Stimulated activated CD4-positive, alpha-beta T cell treated with anti-CD3 and anti-CD28 coated beads, TNF-alpha, amount 100 ng/mL, for 4 hours (primary cell): ENCODE measurements at places on chromosomes 7 and 10.

DNA sequence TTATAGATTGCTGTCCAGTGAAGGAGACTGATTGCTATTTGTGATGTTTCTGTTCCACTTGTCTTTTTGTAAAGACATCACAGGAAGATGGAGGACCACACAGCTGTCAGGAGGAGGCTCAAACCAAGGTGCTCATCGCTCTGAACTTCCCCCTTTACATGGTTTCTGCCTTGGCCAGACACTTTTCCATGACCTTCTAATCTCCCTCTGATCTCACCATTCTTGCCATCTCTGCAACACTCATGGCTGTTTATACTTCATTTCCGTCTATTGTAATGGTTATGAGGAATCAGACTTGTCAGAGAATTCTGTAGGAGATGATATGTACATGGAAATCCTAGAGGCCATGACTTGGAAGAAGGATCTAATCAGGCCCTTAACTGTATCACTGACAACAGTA, 1.7 kb upstream of the TAS2R5 start:
- no peak for DNase-seq

DNA sequence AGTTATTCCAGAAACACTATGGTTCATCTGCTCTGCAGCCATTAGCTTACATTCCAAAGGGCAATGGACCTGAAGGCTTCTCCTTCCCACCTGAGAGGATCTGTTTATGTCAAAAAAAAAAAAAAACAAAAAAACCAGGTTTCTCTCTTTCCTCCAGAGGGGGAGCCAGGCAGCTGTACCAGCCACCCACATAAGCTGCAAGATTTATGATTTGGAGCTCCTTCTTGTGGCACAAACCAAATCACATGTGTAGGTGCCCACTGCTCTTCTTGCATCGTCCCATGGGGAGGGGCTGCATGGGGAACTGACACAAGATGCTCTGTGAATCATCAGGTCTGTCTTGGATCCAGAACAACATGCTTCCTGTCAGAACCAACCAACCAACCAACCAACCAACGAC, 231.6 kb upstream of the IGFBP3 start:
- DNase-seq: no peak

GRCh38 chr10:69494626-69495558, 43.6 kb downstream of the TSPAN15 start:
- no peak for DNase-seq

GRCh38 chr10:74333174-74333573, 182.2 kb downstream of the ADK start:
- no peak for DNase-seq

- DNase-seq: no peak
These were observed 21.3 kb downstream of the SRPK2 start for GRCh38 chr7:105367458-105367857.

DNA sequence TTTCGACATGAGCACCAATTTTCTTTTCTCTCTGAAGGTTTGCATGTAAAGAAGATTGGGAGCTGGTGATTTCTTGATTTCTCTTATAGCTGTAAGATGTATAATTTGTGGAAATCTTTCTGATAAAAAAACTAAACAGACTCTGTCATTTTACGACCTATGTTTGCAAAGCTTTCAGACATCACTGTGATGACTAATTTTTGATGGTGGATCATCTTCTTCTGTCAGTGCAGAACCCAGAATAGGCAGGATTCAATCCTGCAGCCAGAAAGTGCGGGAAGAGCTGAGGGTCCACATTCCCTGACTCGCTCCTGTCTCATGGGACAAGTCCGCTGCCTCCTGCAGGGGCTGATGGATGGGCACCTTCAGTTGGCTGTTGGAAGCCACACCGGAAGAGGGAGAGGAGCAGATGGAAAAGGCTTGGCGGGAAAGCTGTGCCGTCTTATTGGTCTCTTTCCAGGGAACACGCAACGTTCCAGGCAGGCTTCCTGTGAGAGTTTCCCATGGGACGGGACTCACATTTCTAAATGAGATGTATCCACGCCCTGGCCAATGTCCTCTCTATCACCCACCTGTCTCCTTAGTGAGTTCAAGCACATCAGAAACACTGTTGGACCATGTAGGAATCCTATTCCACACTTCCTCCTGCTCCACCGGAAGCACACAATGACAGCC, 186.9 kb downstream of the PRPF18 start:
- no peak for DNase-seq

- DNase-seq: no peak
These were observed 110.4 kb downstream of the GLI3 start for GRCh38 chr7:42126475-42127231.

DNA sequence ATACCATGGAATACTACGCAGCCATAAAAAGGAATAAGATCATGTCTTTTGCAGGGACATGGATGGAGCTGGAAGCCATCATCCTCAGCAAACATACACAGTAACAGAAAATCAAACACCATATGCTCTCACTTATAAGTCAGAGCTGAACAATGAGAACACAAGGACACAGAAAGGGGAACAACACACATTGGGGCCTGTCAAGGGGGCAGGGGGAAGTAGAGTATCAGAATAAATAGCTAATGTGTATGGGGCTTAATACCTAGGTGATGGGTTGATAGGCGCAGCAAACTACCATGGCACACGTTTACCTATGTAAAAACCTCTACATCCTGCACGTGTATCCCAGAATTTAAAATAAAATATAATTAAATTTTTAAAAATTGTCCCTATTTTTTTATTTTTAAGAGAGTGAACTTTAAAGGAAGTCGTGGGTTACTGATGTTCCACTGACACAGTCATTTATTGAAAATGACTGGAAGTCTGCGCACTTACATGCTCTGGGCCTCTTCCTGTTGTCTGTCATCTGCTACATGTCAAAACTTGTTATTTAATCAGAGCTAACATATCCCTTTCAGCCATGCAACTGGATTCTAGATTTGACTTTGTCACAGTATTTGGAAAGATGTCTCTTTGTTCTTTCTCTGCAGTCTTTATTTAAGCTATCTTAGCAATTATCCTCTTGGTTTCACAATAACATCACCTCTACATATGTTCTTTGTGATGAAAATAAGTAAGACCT, 73.7 kb upstream of the ABCB5 start:
- DNase-seq: no peak

DNA sequence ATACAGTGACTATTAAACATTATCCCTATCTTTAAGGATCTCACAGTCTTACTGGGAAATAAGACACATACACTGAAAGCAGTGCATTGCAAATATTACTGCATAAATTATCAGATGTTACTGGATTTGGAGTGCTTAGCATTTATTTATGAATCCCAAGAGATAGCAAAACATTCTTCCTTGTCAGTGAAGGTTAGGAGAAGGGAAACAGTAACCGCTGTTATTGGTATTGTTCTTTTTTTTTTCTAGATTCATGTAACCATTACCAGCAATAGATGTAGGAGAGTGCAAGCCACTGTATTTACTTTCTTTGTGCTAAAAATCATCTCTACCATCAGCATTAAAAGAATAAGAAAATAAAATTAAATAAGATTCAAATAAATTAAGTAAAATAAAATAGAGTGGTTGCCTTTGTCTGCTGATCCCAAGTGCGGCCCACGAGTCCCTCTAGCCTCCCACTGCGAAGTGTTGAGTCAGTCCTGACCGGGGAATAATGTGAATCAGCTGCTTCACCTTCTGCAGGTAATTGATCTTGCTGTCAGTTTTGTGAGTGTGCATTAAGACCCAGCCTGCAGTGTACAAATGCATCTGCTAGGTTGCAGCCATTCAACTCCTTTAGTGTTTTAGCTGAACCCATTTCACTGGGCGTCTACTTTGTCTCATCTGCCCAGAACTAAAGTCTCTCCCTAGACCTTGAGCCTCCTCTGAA, 1344.9 kb downstream of the GATA3 start:
- DNase-seq: no peak

- no peak for DNase-seq
These were observed 176.1 kb upstream of the TNS3 start for GRCh38 chr7:47757921-47758411.

- DNase-seq: no peak
These were observed 13.0 kb downstream of the DOCK1 start for GRCh38 chr10:126917975-126918908.

DNA sequence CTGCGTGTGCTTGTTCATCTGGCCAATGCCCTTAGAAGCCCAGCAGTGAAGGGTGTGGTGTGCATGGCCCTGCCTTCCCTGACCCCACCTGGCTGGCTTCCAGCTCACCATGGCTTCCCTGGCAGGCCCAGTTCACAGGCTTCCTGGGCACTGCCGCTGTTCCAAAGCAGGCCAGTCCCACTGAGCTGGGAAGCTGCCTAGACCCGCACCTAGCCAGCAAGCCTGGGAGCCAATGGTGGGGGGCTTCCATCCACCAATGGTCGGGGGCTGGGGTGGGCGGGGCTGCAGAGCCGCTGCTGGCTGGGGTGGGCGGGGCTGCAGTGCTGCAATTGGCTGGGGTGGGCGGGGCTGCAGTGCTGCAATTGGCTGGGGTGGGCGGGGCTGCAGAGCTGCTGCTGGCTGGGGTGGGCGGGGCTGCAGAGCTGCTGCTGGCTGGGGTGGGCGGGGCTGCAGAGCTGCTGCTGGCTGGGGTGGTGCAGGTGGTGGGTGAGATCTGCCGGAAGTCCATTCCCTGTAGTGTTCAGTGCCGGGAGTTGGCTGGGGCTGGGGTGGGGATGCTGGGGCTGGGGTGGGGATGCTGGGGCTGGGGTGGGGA, 12.4 kb downstream of the CALY start:
- DNase-seq: peak; percentile 43

- no peak for DNase-seq
These were observed 394.7 kb downstream of the TFEC start for GRCh38 chr7:115635876-115636275.

DNA sequence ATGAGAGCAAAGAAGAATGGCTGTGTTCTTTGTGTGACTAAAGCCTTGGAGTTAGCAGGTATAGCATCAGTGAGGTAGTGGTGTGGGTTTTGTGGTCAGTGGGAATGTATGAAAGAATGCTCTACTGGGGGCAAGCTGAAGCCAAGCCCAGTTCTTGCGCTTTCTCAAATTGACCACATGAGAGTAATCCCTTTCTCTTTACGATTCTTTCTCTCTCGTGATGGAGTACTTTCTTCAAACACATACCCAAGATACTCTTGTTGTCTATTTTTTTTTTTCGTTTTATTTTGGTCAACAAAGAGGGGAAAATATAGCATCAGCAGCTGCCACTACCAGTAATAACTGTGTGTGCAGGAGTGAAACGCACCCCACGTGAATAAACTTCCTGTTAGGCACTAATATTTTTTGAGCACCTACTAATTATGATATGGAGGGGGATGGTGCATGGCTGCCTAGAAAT, 8.4 kb upstream of the PANK1 start:
- DNase-seq: no peak

DNA sequence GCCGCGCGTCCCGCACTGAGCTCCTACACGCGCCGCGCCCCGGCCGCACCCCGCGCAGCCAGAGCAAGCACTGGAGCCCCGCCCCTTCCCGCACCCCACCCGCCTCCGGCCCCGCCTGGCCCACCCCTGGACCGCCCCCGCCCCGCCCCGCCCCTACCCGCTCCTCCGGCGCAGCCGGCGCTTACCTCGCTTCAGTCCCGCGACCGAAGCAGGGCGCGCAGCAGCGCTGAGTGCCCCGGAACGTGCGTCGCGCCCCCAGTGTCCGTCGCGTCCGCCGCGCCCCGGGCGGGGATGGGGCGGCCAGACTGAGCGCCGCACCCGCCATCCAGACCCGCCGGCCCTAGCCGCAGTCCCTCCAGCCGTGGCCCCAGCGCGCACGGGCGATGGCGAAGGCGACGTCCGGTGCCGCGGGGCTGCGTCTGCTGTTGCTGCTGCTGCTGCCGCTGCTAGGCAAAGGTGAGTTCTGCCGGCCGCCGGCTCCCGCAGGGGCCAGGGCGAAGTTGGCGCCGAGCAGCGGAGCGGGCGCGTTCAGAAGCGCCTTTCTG, at the start of gene RET:
Gene RET (plus strand): TSS at position 194 of the 545 bp plus-strand sequence. CDS start 190 bp downstream, at position 384.
- DNase-seq: no peak

DNA sequence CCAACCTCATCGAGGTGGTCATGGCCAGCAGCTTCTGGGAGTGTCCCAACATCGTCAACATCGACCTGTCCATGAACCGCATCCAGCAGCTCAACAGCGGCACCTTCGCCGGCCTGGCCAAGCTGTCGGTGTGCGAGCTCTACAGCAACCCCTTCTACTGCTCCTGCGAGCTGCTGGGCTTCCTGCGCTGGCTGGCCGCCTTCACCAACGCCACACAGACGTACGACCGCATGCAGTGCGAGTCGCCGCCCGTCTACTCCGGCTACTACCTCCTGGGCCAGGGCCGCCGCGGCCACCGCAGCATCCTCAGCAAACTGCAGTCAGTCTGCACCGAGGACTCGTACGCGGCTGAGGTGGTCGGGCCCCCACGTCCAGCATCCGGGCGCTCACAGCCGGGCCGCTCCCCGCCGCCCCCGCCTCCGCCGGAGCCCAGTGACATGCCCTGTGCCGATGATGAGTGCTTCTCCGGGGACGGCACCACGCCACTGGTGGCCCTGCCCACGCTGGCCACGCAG, 75.0 kb downstream of the ELFN1 start:
- DNase-seq: no peak

GRCh38 chr10:77226853-77227565, 410.6 kb downstream of the KCNMA1 start:
- DNase-seq: no peak

- DNase-seq: no peak
These were observed 115.0 kb downstream of the ADCY1 start for GRCh38 chr7:45689011-45689796.

- no peak for DNase-seq
These were observed 34.9 kb downstream of the ITGB1 start for GRCh38 chr10:32923134-32923533.

DNA sequence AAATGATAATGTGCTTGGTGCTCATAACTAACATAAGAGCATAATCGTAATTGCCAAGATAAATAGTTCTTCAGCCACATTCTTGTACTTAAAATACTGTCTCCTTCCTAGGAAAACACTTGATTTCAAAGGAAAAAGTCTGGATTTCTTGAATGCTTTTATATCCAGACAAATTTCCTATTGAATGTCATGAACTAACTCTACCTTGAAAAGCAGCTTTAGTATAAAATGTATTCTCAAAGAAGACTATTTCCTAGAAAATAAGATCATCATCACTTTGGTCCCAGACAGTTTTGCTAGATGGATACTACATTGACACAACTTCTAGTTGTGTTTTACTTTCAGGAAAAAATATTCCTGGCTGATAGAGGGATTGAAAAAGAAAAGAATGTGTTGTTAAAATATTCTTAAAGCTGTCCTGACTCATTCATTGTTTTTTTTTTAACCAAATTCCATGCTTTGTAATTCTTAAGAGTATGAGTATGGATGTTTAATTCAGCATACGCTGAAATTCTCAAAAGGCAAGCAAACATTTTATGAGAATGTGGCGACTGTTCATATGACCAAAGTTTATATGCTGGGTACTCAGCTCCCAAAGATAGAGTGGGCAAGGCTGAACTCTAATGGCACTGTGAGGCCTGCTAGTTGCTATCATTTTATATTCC, 106.1 kb downstream of the PPP1R3A start:
- DNase-seq: no peak

DNA sequence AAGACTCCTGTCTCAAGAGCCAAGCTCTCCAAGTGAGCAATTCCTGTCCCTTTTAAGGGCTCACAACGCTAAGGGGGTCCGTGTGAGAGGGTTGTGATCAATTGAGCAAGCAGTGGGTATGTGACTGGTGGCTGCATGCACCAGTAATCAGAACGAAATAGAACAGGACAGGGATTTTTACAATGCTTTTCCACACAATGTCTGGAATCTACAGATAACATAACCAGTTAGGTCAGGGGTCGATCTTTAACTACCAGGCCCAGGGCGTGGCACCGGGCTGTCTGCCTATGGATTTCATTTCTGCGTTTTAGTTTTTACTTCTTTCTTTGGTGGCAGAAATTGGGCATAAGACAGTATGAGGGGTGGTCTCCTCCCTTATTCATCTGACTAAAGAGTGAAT, 54.9 kb upstream of the SP4 start:
- no peak for DNase-seq

- DNase-seq: no peak
These were observed 56.5 kb downstream of the ZNF277 start for GRCh38 chr7:112262855-112263487.

- DNase-seq: no peak
These were observed 18.1 kb downstream of the ERLIN1 start for GRCh38 chr10:100167553-100168312.
